ENCODE measurements at places on chromosomes 6 and 20. TPM values are rescaled to one million over a fixed set of nuclear protein-coding genes. Genes with fewer than 3 reads are reported as not detected.

The HLA-DRA gene
- 44.3 TPM for total RNA-seq

- no peak for DNase-seq
Measured at GRCh38 chr6:53796791-53797190, 2.0 kb downstream of the LRRC1 start.

DNA sequence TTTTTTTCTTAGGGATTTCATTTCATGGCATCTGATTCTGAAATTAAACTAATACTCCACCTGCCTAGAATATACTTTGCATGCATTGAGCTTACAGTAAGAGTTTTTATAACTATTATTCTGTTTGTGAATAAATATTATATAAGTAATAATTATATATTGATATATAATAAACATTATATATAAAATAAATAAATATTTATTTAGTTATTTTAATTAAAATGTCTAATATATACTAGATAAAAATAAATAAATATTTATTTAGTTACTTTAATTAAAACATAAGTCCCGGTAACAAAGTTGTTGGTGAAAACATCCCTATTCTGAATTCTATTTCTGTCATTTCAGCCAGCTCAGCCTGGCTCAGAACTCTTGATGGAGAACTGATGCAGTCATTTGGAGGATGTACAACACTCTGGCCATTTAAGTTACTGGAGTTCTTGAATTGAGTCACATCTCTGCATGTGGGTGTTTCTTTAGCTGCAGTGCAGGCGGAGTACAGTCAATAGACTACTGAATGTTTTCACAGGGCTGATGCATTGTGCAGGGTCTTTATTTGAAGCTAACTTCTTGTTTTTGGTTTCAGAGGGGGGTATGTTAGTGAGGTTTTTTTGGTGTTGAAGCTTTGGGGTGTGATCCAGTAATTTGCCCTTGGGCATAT lies 508.9 kb upstream of the ADGRB3 start:
- no peak for DNase-seq

DNA sequence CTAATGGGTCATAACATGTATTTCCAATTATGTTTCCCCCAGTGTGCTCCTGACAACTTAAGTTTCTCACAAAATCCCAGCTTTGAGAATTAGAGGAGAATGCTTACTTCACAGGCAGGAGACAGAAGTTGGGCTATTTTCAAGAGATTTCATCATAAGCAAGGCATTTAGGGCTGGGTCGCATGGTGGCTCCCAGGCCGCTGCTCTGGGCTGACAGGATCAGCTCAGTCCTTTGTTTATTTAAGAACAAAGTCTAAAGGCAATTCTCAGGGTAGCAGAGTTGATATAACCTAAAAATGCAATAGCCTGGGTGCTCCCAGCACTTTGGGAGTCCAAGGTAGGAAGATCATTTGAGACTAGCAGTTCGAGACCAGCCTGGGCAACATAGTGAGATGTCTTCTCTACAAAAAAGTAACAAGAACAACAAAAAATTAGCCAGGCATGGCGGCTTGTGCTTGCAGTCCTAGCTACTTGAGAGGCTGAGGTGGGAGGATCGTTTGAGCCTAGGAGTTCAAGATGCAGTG lies 10.9 kb downstream of the FOXQ1 start:
- DNase-seq, result no peak
